Left lung (tissue), 14 donors: ENCODE measurements at places on chromosomes 1 and 21. TPM values are rescaled to one million over a fixed set of nuclear protein-coding genes. Genes with fewer than 3 reads are reported as not detected.

GRCh38 chr1:77308889-77309621 is 27.2 kb downstream of the AK5 start:
- H3K4me3 ChIP-seq, result no peak overlapping the region
- H3K27ac ChIP-seq, result no peak overlapping the region

- peak overlapping the region; percentile 51 for H3K27ac ChIP-seq
- H3K27me3 ChIP-seq, result no peaks in the 10 kb centered on the region
- peaks cover 72% of the 10 kb centered on the region for H3K4me1 ChIP-seq
- H3K4me3 ChIP-seq, result no peak overlapping the region
These were observed 29.5 kb downstream of the KCNA3 start for GRCh38 chr1:110645211-110645610.

CD52 gene
- total RNA-seq, result 170 TPM

CD53 gene
- 83.5 TPM for total RNA-seq

DNA sequence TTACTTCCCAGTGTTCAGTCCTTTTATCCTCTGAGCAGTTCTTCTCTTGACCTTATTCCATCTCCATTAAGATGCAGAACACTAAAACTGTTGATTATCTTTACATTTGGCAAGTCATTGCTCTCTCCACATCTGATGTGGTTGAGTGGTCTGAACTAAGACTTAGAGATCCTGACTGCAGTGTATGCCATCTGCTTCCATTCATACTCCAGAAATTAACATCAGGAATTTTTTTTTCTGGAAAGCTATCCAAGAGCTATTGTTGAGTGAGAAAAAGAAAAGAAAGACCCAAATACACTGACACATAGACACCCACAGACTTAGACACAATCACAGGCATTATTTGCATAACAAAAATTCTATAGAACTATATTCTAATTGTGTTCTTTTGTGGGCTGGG is 3.7 kb upstream of the TRIM62 start:
- no peak overlapping the region for H3K27ac ChIP-seq
- H3K27me3 ChIP-seq, result no peaks in the 10 kb centered on the region
- H3K36me3 ChIP-seq, result no peaks in the 10 kb centered on the region
- DNase-seq, result no peak
- no peak overlapping the region for H3K4me3 ChIP-seq
- H3K4me1 ChIP-seq, result peaks cover under 1% of the 10 kb centered on the region

SFN gene
- total RNA-seq, result 192 TPM

DNA sequence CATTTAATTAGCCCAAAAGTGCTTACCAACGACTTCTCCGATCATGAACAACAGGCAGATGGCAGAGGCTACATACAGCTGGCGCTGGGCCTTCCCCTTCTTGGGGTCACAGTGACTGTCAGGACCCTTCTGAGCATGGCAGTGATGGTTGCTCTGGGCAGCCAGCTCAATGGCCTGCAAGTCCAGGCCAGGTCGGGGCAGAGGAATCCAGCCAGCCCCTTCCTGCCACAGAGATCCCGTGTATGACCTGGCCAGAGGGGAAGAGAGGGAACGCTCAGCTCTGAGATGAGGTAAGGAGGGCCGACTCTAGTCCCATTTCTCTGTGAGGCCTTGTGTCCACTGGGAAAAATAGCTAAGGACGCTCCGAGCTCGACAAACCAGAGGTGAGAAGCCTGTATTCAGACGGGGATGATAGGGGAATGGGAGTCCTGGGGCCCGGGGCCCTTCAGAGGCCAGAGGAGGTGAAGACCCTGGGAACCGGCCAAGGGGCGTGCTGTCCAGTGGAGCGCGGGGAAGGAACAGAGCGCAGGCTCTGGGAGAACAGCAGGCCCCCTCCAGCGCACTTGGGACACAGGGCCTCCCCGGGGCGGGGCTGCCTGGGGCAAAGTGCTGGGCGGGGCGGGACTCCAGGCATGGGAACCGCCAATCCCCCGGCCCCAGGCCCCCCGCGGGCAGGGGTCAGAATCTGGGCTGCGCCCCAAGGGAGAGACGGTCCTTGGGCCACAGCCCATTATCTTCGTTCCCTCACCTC is 772 bp downstream of the SLC30A2 start:
- no peaks in the 10 kb centered on the region for H3K36me3 ChIP-seq
- no peak for DNase-seq

CFHR3 gene
- 0.17 TPM for total RNA-seq

DNA sequence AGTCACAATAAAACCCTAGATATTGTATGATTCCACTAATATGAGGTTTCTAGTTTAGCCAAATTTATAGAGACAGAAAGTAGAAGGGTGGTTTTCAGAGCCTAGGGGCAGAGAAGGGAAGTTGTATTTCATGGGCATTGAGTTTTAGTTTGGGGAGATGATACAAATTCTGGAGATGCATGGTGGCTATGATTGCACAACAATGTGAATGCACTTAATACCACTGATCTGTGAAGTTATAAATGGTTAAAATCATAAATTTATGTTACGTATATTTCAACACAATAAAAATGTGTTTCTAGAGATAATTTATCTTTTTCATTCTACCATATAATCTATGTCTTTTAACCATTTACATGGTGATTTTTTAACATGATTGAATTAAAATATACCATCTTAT is 779.3 kb upstream of the BRINP3 start:
- H3K4me1 ChIP-seq, result no peaks in the 10 kb centered on the region
- no peaks in the 10 kb centered on the region for H3K27me3 ChIP-seq
- H3K27ac ChIP-seq, result no peak overlapping the region
- no peak for DNase-seq

HCRTR1 gene
- total RNA-seq, result not detected
